ENCODE measurements at places on chromosomes 16 and 17.

GRCh38 chr16:31893824-31894223 lies 20.2 kb downstream of the ZNF267 start:
- no peak for DNase-seq

DNA sequence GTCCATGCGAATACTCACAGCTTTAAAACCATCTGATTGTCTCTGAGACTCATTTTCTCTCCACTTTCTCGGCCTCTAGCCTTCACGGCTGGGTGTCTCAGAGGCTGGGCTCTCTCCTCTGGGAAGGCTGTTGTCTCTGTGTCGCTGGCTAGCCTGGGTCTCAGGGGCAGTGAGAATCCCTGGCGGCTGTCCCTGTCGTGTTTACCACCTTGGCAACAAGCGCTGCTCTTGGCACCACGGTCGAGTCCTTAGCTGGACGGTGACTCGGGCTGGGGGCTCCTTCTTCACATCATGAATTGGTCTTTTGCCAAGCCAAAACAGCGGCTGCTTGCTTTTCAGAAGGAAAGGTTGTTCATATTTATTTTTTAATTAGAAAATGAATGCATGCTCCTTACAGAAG lies 81.1 kb downstream of the MSI2 start:
- DNase-seq = no peak

GRCh38 chr16:56277075-56277474 lies 85.8 kb downstream of the GNAO1 start:
- no peak for DNase-seq

- DNase-seq = no peak
Observed at GRCh38 chr17:62111562-62112171, 46.6 kb upstream of the MED13 start.

Data from iris pigment epithelial cell (primary cell).